NCI-H1436 (cell line): ENCODE measurements at places on chromosomes 11 and 22.

- no peak for DNase-seq
These were observed 262.2 kb downstream of the BRD1 start for GRCh38 chr22:49565516-49565855.

- DNase-seq: no peak
These were observed 208.1 kb upstream of the NARS2 start for GRCh38 chr11:78782725-78783124.

DNA sequence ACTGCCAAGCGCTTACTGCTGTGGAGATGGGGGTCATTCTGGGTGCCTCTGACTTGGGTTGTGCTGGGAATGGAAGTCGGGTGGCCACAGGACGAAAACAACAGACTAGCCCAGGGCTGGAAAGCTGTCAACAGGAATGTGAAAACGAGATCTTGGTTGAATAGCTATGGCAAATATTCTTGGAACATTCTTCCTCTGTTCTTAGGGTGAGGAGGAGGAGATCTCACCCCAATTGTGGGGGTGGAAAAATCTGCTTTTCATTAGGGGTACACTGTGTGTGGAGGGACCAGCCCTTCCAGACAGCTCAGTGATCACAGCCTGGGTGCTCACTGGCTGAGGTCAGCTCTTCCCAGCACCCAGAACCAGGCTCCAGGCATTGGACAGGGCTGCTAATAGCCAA lies 52.0 kb upstream of the PRSS23 start:
- DNase-seq: no peak

DNA sequence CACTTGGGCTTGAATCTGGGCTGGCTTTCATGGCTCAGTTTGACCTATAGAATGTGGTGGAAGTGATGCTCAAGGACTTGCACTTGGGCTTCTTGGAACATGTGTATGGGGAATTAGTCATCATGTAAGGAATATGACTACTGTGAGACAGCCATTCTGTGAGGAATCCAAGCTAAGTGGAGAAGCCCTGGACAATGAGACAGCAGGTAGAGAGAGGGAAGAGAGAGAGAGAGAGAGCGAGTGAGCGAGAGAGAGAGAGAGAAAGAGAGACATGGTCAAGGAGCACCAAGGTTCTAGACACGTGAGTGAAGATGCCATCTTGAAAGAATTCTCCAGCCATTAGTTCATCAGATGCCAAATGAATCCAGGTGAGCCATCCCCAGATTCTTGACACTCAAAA lies 261.6 kb upstream of the SORL1-AS1 start:
- DNase-seq: no peak

DNA sequence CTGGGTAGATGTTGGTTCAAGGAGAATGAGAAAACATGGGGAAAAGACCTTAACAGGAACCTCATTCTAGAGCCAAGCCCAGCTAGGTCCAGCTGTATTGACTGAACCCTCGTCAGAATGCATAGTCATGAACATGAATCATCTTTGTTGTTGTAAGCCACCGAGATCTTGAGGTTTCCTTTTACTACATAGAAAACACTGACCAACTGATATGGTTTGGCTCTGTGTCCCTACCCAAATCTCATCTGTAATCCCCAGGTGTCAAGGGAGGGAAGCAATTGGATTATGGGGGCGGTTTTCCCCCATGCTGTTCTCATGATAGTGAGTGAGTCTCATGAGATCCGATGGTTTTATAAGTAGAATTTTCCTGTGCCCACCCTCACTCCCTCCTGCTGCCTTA lies 19.4 kb upstream of the PHOX2A start:
- no peak for DNase-seq

DNA sequence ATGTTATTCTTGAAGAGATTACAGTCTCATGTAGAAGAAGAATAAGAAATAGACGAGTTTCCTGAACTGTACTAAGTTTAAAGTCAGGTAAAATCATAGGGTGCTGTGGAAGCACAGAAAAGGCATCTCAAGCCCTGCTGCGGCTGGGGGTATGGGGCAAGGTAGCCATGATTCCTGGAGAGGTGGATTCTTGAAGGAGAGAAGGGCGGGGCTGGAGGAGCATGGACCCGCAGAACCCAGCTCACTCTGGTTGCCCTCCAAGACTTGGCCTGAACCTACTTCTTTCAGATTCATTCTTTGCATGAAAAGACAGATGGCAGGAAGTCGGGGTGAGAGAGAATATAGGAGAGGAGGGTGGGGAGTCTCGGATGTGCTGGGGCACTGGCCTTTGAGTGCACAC lies 57.8 kb downstream of the OPCML start:
- no peak for DNase-seq

DNA sequence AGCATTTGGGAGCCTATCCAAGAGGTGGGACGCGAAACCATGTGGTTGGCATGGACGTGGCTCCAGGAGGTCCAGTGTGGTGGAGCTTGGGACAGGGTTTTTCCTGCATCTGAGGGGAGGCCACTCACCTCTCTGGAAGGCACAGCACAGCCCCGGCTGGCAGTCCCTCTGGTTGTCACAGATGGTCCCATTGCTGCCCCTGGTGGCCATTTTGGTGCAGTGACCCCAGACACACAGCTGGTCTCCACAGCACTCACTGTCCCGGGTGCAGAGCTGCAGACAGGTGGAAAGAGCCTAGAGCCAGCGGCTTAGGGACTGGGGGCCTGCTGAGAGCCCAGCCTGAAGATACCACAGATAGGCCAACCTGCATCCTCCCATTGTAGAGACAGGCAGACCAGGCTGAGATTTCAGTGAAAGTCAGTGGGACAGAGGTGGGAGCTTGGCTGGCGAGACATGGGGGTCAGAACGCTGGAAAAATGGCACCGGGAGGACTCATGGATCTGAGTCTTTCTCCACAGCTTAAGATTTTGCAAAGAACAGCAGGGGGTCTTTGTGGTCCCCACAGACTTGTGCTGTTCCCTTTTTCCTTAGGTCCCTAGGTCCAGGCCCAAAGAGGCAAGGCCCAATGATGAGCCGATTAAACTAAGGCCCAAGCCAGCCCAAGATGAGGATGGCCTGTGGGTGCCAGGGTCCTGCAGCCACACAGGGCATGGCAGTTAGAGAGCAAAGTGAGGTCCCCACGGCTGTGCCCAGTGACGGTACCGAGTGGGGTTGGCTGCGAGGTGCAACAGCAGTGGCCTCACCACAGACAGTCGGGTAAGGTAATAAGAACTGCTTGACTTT lies 41.4 kb downstream of the DKK3 start:
- peak; percentile 50 for DNase-seq

- no peak for DNase-seq
These were observed 18.1 kb downstream of the TSPAN32 start for GRCh38 chr11:2319791-2320472.

GRCh38 chr11:95788921-95789505 lies 569 bp downstream of the FAM76B start:
- DNase-seq: peak; percentile 23

- DNase-seq: no peak
These were observed 100.7 kb downstream of the MAML2 start for GRCh38 chr11:96242191-96242847.

- no peak for DNase-seq
These were observed 56.4 kb downstream of the NECTIN1 start for GRCh38 chr11:119672597-119672996.

DNA sequence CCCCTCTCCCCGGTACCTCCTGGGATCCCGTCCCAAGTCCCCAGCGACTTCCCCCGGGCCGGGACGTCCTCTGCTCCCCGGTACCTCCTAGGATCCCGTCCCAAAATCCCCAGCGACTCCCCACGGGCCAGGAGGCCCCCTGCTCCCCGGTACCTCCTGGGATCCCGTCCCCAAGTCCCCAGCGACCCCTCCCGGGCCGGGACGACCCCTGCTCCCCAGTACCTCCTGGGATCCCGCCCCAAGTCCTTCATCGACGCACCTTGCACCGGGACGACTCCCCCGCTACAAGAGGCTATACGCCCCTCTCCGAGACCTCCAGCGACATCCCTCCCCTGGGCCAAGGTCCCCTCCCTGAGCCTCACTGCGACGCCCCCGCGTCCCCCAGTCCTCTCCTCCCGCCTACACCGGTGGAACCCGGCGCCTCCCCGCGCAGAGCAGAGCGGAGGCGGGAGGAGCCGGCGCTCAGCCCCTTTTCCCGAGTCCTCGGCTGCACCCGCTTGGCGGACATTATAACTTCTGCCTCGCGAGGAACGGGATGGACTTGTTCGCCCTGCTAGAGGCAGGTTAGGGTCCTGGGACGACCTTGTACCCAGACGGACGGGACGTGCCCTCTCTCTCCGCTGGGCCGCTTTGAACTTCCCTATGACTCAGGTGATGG lies 912 bp downstream of the KREMEN1 start:
- DNase-seq: no peak

GRCh38 chr11:19744130-19744529 lies 31.5 kb downstream of the NAV2 start:
- DNase-seq: no peak

GRCh38 chr22:42270176-42270509 lies 310 bp downstream of the TCF20 start:
- DNase-seq: peak; percentile 30

GRCh38 chr22:23183061-23183698 lies 2.9 kb downstream of the BCR start:
- no peak for DNase-seq

GRCh38 chr11:115256397-115257197 lies 247.6 kb downstream of the CADM1 start:
- DNase-seq: no peak

DNA sequence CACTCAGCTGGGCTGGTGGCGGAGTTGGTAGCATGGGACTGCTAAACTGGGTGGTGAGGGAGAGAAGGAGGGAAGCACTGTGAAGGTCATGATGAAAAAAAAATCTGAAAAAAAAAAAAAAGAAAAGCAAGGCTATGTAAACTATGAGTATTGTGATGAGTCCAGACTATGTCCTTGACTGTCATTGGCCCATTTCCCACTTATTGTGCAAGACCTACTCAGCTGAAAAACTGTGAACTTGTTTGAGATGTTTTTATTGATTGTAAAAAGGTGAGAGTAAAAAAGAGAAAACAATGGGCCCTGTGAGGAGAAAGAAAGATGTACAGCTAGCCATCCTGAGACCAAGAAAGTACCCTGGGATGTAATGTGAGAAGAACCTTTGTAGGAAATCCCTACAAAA lies 798.4 kb upstream of the TENM4 start:
- DNase-seq: no peak

DNA sequence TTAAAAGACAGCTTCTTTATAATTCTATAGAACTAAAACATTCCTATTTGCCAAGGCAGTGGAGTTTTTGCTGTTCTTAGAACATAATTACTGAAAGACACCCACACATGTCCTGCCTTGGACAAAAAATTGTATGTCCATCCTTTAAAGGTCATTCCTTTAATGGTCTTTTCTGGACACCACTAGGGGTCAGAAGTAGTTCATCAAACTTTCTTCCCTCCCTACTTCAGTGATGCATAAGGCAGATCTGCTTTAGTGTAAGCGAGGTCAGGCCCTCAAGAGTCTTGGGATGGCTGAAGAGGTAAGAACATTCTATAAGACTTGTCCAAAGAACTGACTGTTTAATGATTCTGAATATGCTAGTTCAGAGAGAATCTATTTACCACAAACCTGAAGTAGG lies 4.3 kb upstream of the OR51V1 start:
- no peak for DNase-seq

DNA sequence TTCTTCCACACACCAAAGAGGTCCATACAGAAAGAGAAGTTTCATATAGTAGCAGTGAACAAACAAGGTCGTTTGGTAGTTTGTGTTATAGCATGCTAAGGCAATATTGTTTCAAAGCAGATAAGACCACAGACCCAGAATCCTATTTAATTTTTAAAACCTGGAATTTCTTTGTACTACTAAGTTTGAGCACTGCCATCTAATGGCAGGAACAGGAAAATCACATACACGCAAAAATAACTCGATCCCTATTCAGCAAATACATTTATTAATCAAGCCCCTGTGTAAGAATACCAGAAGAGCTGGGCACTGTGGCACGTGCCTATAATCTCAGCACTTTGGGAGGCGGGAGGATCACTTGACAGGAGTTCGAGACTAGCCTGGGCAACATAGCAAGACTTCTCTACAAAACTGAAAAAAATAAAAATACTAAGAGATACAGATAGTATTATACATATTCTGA lies 2.9 kb upstream of the BTBD10 start:
- DNase-seq: no peak

- DNase-seq: peak; percentile 49
These were observed 912.8 kb downstream of the DLG2 start for GRCh38 chr11:84714316-84714780.

GRCh38 chr11:129380413-129380812 lies 4.8 kb downstream of the BARX2 start:
- DNase-seq: no peak

DNA sequence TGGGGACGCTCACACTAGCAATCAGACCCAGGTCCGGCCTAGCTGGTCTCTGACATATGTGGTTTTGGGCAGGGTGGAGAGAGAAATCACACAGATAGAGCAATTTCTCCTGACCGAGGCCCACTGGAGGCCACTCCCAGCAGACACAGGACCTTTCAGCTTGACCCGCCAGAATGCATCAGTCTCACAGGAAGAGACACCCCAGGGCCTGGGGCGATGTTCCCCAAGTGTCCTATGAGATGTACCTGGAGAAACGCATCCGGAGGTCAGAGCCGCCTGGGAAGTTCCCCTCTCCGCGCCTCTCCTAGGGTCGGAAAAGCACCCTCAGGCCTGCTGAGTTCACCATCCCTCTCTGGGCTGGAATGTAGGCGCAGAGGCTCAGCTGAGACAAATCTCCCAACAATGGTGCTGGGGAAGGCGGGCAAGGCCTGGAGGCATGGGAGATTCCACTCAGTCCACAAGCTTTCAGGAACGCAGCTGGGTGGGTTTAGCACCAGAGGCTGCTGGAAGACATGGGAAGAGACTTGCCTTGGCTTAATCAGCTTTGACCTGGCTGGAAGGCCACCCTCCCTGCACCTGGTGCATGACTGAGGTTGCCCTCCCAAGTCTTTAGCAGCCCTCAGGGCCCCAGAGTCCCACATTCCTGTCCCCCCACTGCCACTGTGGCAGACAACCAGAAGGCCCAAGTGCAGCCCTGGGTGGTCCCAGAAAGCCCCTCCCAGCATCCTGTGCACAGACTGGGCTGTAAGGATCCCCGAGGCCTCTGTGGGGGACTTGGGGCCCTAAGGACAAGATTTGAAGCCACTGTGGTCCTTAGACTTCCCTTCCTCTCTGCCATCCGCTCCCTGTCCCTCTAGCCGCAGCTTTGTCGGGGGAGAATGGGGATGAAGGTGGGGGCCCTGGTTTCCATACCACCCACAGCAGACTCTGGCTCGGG lies 57.5 kb downstream of the RTL6 start:
- DNase-seq: no peak

DNA sequence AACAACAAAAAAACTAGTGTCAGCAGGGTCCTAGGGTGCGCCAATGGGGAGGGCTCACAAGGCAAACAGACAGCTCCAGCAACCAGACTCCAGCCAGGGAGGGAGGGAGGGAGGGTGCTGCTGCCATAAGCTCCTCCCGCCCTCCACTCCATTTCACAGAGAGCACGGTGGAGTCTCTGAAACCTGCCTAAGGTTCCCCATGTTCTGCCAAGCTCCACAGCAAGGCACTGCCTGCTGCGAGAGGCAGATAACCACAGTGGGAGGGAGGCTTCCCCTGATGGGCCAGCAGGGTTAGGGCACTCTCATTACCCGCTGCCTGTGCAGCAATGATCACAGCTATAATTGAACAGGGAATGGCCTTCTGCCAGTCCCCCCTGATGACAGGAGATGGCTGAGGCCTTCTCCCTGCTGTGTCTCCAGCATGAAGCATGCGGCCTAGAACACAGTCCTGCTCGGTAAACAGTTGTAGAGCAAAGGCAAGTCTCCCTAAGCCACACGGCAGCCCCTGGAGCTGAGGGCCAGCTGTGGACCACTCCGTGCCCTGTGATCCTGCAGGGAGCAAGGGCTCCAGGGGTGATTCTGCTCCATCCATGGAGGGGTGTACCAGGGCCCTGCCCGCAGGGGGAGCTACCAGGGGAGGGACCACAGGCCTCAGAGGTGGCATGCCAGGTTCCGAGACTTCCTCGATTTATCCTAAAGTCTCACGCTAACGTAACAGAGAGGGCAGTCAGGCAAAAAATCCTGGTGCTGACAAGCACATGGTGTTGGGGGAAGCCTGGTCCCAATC lies 42.9 kb downstream of the PC start:
- no peak for DNase-seq
